ENCODE measurements at places on chromosomes 3 and 15. TPM values are rescaled to one million over a fixed set of nuclear protein-coding genes. Genes with fewer than 3 reads are reported as not detected.

Gene GOLGA8Q
- total RNA-seq: 2.2 TPM

Gene NPAP1
- total RNA-seq: not detected

Gene FOXL2
- total RNA-seq: 0.26 TPM

Gene HEXA
- total RNA-seq: 32.3 TPM

Gene CD200R1
- not detected for total RNA-seq

Gene TF
- total RNA-seq: under 0.01 TPM

Gene ALG3
- 36.9 TPM for total RNA-seq

Gene CACNA2D3
- total RNA-seq: 0.13 TPM

Gene ACTRT3
- total RNA-seq: 0.64 TPM

Gene TRANK1
- 1.0 TPM for total RNA-seq

Gene ANKDD1A
- total RNA-seq: 3.2 TPM

Gene CLDN1
- 26.6 TPM for total RNA-seq

Gene CCDC39
- total RNA-seq: not detected

Gene LRRC31
- not detected for total RNA-seq

Measured in bronchial epithelial cell (primary cell).